ENCODE measurements at places on chromosomes 4 and X.

GRCh38 chr4:93855926-93856325, 27.4 kb downstream of the ATOH1 start:
- no peaks in the 10 kb centered on the region for H3K36me3 ChIP-seq
- DNase-seq, result no peak
- H3K4me3 ChIP-seq, result no peak overlapping the region
- H3K4me1 ChIP-seq, result peaks cover 3% of the 10 kb centered on the region

DNA sequence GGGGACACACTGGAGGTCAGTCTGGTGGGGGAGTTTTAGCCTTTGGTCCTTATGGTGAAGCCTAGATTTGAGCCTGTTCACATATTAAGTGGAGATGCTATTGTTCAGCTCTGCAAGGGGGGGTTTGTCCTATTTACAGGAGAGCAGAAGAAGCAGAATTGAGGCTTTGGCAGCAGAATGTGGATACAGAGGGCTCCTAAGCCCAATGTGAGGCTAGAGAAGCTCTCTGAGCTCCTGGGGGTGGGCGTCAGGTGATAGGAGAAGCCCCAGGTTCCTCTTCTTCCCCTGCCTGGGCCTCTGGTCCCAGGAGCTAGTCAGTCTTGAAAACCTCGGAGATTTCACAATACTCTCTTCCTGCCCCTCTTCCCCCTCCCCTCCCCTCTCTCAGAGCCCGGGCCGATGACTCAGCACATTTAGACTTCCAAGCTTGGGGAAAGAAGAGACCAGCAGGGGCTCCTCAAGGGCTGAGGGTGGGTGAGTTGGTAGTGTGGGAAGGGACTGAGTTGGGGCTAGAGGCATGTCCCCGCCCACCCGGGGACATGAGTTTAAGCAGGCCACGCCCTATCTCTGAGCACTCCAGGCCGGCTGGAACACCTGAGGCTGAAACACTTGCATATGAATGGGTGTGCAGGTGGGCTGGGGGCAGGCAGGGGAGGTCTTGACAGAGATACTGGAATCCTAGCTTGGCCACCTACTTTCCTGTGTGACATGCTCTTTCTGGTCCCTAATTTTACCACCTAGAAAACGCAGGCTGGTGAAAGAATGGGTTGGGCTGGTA, 3.4 kb downstream of the TFE3 start:
- peak; percentile 99 for DNase-seq
- no peak overlapping the region for H3K4me3 ChIP-seq
- H3K4me1 ChIP-seq, result peaks cover 4% of the 10 kb centered on the region
- H3K36me3 ChIP-seq, result peaks cover 3% of the 10 kb centered on the region
- H3K27me3 ChIP-seq, result no peaks in the 10 kb centered on the region

DNA sequence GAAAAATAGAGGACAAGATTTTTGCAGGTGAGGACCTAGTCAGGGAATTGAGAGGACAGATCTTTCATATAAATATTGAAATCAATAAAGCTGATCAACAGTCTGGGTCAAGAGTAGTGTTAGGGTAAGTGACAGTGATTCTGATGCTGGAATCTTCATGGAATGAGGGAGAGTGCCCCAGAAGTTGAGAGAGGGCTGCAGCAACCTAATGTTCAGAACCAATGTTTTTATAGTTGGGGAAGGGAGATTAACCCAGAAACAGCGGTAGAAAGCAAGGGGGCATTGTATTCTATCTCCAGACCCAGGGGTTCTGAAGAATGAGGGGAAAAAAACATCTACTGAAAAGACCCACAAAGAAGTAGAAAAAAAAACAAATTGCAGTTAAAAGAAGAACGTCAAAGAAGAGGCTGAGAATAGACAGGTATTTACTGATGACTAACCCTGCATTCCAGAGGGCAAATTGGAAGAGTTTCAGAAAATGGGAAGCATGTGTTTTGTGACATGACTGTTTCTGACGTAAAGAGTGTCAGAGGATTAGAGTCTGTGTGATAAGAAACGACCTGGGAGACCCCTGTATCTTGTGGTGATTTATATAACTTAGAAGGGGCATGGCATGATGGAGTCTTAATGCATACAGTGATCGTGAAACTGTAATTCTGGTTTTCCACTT, 819.6 kb upstream of the EPHA5 start:
- H3K27ac ChIP-seq, result no peak overlapping the region
- H3K27me3 ChIP-seq, result no peaks in the 10 kb centered on the region
- peak; percentile 46 for DNase-seq
- no peaks in the 10 kb centered on the region for H3K4me1 ChIP-seq
- H3K4me3 ChIP-seq, result no peak overlapping the region

- no peaks in the 10 kb centered on the region for H3K27me3 ChIP-seq
- DNase-seq, result peak; percentile 88
Measured at GRCh38 chr4:89482251-89482650, 174.7 kb upstream of the GPRIN3 start.

GRCh38 chrX:68204521-68205038, 228.7 kb downstream of the OPHN1 start:
- H3K36me3 ChIP-seq, result no peaks in the 10 kb centered on the region
- no peak overlapping the region for H3K27ac ChIP-seq
- no peak overlapping the region for H3K4me3 ChIP-seq
- H3K27me3 ChIP-seq, result no peaks in the 10 kb centered on the region
